ENCODE measurements at places on chromosomes 6 and 20.

- no peak for DNase-seq
Observed at GRCh38 chr20:42402455-42402854, 784.3 kb upstream of the CHD6 start.

DNA sequence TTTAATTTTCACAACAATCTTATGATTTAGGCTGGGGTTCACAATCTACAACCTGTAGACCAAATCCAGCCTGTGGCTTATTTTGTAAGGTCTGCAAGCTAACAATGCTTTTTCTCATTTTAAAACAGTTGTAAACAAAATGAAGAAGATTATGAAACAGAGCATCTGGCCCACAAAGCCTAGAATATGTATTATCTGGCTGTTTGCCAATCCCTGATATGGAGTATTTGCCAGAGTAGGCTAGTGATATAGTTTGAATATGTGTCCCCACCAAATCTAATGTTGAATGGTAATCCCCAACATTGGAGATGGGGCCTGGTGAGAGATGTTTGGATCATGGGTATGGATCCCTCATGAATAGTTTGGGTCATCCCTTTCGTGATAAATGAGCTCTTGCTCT is 201.8 kb downstream of the DHX35 start:
- DNase-seq = no peak

- DNase-seq = no peak
Observed at GRCh38 chr20:52974179-52974594, 2.0 kb downstream of the TSHZ2 start.

- no peak for DNase-seq
Observed at GRCh38 chr6:52513464-52513863, 63.4 kb downstream of the TRAM2 start.

- no peak for DNase-seq
Observed at GRCh38 chr20:57108742-57109570, 157.5 kb downstream of the BMP7 start.

- DNase-seq = no peak
Observed at GRCh38 chr6:13373488-13373886, 45.1 kb upstream of the TBC1D7 start.

- no peak for DNase-seq
Observed at GRCh38 chr6:47851091-47851490, 69.3 kb downstream of the OPN5 start.

- no peak for DNase-seq
Observed at GRCh38 chr6:107491138-107491609, 1.3 kb downstream of the SOBP start.

DNA sequence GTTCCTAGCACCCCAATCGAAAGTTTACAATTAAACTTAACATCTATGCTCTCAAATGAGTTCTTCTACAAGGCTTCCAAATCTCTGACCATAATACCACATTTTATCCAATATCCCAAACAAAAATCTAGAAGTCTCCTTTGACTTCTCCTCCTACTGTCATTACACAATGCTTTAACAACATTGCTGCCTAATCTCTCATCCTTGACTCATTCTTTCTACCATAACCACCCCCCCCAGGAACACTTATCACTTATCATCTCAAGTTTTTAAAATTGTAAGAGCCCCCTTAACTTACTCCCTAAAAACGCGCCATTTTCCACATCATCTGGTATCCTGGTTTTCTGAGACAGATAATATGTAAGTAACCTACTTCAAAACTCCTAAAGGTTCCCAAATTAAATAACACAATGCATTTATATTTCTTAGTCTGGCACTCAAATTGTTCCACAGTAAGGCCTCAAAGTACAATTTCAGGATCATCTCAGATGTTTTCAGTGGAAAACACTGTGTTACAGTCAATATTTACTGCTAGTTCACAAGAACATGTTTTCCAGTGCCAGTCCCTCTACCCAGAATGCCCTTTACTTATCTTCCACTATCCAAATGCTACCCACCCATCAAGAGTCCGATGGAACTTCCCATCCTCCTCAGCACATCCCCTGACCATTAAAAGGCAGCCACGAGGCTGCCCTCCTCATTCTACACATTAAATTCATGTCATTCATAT is 308.2 kb upstream of the THEMIS start:
- DNase-seq = no peak

- no peak for DNase-seq
Observed at GRCh38 chr6:5989141-5989723, 17.5 kb downstream of the NRN1 start.

DNA sequence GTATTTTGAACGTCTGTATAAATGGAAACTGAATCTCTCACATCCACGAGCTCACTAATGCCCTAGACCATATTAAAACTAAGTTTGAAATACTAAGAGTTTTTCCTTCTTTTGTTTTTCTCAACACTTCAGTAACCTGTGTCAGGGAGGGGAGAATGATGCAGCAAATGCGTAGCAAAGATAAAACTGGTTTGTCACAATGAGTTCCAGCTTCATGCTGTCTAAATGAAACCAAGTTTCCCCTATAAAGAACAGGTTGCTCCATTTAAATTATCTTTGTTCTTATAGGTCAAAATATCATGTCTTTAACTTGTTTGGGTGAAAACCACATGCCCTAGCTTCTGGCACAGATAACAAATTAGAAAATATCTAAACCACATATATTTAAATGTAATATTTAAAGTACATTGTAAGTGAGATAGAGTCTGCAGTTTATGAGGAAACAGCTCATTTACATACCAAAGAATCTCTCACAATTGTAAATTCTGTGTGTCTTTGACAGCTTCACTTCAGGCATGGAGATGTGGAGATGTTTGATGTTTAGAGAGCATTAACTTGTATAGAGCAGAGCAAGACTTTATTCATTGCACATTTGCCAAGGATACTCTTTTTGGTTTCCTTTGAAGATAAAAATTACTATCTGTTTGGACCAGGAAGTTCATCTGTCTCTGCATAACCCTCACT is 7.3 kb downstream of the TRDN start:
- no peak for DNase-seq

DNA sequence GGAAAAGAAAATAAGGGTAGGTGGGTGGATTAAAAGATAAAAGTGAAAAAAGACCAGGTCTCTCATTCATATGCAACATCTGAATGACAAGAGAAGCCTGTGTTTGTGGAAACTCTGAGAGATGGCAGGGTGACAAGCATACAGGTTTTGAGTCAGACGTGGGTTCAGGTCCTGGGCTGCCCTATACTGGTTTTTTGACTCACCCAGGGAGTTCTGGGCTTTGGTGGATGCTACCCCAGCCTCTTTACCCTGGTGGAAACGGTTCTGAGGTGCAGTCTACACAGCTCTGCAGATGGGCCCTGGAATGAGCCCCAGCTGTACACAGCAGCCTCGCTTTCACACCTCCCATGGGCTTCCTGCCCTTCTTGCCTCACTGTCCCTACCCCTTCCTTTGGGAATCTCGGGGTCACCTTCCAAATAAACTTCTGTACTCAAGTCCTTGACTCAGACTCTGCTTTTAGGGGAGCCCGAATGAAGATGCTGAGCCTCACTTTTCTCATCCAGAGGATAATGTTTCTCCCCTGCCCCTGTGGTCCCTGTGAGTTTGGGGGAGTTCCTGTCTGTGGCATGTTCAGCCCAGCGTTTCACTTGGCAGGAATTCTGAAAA is 77.7 kb upstream of the CLDN20 start:
- peak; percentile 10 for DNase-seq

DNA sequence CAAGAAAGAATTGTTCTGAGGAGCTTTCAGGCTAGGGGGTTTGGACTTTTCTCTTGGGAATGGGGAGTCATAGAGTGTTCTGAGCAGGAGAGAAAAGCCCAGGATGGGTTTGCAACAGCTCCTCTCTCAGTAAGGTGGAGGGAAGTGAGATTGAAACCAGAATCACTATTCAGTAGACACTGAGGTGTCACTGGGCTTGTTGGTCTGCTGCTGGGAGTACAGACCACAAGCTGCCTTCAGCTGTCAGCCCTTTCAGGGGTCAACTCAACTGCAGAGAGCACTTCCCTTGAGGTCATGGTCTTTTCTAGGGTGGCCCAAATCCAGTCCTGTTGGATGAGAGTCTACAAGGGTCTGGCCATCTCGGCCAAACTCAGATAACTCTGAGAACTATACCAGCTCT is 12.9 kb upstream of the FOXA2 start:
- DNase-seq = no peak

- no peak for DNase-seq
Observed at GRCh38 chr20:50546729-50547314, 36.6 kb downstream of the PTPN1 start.

DNA sequence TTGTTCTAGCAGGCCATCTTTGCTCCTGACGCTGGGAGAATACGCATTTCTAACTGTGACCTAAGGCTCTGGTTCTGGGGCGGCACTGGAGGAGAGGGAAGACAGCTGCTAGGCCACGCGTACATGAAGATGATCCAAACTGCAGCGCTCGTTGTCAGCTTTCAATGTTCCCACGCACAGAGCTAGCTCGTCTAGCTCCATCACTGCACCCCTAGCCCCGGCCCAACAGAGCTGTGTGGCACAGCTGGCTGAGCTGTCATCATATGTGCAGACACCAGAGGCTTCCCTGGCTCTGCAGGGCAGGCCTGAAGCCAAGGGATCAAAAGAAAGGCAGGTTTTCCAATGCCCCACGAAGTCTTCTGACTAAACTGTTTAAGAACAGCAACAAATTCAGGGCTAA is 124.7 kb downstream of the IRF4 start:
- DNase-seq = no peak

DNA sequence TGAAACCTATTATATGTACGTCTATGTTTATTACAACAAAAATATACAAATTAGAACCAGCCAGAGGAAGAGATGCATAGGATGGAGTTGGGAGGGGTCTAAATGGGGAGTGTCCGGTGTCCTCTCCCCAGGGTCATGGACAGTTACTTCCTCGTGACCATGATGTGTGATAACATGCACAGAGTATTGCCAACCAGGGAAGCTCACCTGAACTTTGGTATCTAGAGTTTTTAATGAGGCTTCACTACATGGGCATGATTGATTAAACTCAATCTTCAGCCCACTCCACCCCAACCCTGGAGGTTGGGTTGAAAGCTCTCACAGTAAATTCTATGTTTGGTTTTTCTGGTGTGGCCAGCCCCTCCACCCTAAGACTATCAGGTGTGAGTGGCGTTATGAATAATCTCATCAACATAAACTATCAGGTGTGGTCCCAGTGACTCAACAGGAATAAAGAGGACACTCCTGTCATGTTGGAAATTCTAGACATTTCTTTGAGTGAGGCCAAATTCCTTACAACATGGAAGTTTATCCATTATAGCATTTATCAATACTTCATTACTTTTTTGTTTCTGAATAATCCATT is 36.4 kb upstream of the FKBP1A start:
- DNase-seq = no peak

- DNase-seq = no peak
Observed at GRCh38 chr6:30810813-30811339, 66.5 kb upstream of the IER3 start.

- no peak for DNase-seq
Observed at GRCh38 chr20:33296206-33296605, 13.2 kb downstream of the BPIFB1 start.

GRCh38 chr6:28948782-28949486 is 25.1 kb upstream of the TRIM27 start:
- DNase-seq = no peak

- DNase-seq = no peak
Observed at GRCh38 chr6:166769648-166770047, 142.6 kb upstream of the RPS6KA2 start.

DNA sequence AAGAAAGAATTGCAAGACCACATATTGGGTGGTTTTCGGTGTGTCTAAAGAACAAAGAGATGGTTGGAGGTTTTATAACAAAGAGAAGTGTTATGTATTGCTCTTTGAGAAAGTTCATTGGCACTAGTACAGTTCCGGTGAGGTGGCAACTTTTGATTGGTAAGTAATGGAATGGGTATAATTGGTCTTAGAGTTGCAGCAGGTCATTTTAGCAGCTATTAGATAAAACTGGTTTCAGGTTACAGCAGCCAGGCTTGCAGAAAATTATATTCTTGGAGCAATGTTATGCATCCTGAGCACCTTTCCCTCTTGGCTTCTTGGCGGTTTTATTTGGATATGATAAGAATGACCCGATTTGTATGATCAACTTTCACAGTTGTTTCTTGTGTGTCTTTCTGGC is 12.3 kb upstream of the SSTR4 start:
- DNase-seq = no peak

GRCh38 chr6:163626073-163626867 is 211.8 kb downstream of the QKI start:
- DNase-seq = no peak

- DNase-seq = no peak
Observed at GRCh38 chr20:43748274-43748673, 21.5 kb upstream of the GTSF1L start.

DNA sequence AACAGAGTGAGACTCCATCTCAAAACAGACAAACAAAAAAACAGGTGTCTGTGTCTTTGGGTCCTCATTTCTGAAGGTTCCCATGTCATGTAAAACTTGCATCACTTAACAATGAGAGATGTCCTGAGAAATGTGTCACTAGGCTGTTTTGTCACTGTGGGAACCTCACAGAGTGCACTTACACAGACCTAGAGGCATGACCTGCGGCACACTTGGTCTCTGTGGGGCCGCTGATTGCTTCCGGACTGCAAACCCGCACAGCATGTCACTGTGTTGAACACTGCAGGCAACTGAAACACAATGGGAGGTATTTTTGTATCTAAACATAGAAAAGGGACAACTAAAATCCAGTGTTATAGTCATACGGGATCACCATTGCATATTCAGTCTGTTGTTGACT is 42.3 kb upstream of the TMEM181 start:
- no peak for DNase-seq

- DNase-seq = no peak
Observed at GRCh38 chr6:125112934-125113333, 40.6 kb upstream of the TPD52L1 start.

- no peak for DNase-seq
Observed at GRCh38 chr6:15993716-15994228, 135.1 kb upstream of the MYLIP start.

GRCh38 chr6:149213829-149214228 is 103.7 kb upstream of the TAB2 start:
- DNase-seq = no peak

DNA sequence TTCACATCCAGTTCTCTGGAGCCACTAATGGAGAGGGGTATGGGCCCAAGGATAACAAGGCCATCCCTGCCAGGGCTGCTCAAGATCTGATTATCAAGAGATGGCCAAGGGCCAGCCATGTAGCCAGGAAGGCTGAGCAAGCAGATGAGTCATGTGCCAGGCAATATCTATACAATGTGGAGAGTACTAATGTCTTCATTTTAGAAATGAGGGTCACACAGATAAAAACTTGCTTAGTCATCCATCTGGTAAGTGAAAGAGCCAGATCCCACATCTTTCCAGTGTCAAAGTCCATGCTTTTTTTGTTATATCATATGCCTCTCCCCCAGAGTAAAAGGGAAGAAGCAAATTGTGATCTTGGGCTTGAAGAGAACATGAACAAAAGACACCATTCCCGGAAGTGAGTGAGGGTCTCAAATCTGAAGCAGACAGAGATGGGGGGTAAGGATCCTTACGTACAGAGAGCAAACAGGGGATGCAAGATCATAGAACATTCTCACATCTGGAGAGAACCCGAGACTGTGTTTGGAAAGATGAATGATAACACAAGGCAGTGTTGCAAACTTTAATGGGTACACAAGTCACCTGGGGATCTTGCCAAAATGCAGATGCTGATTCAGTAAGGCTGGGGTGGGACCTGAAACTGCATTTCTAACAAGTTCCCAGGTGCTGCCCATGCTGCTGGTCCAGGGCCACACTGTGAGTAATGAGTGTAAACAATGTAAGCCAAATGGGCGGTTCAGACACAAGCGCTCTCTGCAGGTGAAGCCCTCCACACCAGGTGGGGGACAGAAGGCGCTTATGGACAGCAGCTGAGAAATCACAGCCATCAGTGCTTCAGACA is 20.0 kb upstream of the GSTA3 start:
- no peak for DNase-seq

GRCh38 chr6:76831299-76831698 is 632.0 kb downstream of the HTR1B start:
- no peak for DNase-seq
